Osteocyte (in vitro differentiated cells): ENCODE measurements at places on chromosomes 7 and 10. TPM values are rescaled to one million over a fixed set of nuclear protein-coding genes. Genes with fewer than 3 reads are reported as not detected.

Gene ITPRID1
- total RNA-seq, result not detected in 2 replicates

Gene ZNF365
- 0.44 and 1.0 TPM in 2 replicates for total RNA-seq

Gene NEUROD6
- not detected in 2 replicates for total RNA-seq

Gene CFTR
- not detected in 2 replicates for total RNA-seq

Gene TDRD1
- not detected in 2 replicates for total RNA-seq

Gene PDE1C
- total RNA-seq, result 187 and 193 TPM in 2 replicates

Gene TMEM270
- not detected in 2 replicates for total RNA-seq

DNA sequence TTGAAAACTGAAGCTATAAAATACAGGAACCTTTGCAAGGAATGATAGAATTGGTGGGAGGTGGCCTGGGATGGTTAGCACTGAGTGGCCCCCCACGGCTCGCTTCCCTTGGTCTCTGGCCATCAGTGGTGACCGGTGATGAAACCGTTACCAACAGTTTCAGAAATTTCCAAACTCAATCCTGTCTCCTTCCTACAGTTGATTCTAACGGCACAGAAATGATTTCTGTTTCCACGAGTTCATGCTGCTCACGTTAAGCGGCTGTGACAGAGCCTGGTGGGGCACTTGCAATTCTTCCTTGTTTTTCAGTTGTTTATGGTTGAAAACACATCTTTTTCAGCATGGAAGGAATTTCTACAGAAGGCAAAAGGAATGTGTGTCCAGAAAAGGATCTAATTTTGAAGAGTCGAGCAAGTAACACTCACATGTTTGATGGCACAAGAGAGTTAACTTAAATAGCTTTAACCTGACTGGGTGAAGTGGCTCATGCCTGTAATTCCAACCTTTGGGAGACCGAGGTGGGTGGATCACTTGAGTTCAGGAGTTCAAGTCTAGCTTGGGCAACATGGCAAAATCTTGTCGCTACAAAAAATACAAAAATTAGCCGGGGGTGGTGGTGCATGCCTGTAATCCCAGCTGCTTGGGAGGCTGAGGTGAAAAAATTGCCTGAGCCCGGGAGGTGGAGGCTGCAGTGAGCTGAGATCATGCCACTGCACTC is 100.1 kb downstream of the DNAJB6 start:
- DNase-seq, result no peak

- no peak for DNase-seq
Observed at GRCh38 chr10:86658261-86658741, 4.0 kb downstream of the OPN4 start.

GRCh38 chr10:26831936-26832335 is 28.8 kb downstream of the ABI1 start:
- no peak for DNase-seq

DNA sequence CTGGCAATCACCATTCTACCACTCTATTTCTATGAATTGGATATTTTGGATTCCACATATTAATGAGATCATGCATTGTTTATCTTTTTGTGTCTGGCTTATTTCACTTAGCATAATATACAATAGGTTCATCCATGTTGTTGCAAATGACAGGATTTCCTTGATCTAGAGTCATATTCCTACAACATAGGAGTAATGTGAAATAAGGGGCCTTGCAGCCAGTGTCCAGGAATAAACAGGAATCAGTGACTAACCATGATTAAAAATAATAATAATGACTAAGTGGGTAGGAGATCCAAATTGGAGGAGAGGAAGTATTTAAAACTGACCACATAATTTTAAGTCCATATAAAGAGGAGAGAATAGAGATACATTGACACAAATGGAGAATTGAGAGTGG is 49.9 kb downstream of the SCIN start:
- no peak for DNase-seq

DNA sequence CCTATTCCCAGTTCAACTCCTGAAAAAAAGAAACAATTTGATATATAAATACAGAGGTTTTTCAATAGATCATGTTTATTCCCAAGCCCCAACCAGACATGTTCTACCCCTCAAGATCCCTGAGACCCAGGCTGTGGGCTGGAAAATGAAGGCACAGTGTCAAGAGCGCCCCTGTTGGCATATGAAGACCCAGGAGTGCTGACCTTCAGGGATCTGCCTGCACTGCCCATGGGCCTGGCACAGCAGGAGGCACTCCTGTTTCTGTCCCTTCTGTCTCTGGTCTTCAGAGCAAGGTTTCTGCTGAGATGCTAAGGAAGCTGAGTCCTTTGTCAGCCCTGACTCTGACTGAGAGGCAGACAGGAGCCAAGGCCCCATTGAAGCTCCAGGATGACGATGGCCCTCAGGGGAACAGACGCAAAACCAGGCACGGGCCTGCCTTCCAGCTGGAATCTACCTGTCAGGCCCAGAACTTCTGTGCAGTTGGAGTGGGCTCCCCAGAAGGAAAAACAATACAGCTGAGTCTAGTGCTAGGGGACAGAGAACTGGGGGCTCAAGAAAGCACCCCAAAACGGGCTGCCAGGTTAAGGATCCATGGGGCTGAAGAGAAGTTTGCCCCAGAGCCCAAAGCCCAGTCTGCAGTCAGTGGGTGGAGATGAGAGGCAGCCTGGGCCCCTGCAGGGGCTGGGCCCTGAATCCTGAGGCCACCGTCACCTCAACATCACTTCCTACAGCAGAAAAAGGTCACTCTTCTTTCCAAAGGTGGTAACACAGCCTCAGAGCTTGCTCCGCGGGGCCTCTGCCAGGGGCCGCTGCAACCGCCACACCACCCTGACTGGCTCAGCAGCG is 6.7 kb upstream of the AIFM2 start:
- no peak for DNase-seq

DNA sequence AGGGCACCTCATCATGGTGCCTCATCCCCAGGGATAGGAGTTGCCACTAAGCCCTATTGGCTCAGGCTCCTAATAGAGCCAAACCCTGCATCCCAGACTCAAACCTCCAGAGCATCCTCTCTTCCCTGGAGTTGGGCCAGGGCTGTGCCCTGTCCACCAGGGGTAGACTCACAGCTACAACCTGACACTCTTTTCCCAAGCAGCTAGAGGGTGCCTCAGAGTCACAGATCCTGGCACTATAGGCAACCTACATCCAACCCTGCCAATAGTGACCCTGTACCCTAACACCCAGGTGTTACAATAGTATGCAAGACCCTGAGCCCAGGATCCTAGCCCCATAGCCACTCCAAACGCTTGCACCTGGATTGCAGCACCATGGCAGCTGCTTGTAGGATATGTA is 64.0 kb upstream of the PLA2G12B start:
- no peak for DNase-seq

GRCh38 chr7:17719998-17720397 is 220.3 kb downstream of the SNX13 start:
- no peak for DNase-seq

DNA sequence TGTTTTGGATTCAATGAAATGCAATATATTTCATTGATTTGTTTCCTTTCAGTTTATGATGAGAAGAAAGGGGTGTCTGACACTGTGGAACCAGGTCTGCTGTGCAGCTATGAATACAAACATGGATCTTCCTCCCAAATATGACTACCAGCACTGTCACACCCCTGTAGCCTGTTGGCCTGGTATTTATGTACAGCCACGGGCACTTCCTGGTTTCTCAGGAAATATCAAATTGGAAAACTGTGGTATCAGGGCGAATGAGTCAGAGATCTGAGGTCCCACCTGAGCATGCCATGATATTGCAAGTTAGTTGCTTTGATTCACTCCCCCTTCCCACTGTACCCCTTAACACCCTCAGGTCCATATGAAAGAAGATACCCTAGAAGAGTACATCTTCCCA is 87.8 kb downstream of the DNMBP start:
- no peak for DNase-seq

- DNase-seq, result peak; percentile 89
Observed at GRCh38 chr10:13707156-13707881, 120.6 kb downstream of the PRPF18 start.

GRCh38 chr7:129169171-129169671 is 19.2 kb upstream of the SMO start:
- DNase-seq, result no peak

DNA sequence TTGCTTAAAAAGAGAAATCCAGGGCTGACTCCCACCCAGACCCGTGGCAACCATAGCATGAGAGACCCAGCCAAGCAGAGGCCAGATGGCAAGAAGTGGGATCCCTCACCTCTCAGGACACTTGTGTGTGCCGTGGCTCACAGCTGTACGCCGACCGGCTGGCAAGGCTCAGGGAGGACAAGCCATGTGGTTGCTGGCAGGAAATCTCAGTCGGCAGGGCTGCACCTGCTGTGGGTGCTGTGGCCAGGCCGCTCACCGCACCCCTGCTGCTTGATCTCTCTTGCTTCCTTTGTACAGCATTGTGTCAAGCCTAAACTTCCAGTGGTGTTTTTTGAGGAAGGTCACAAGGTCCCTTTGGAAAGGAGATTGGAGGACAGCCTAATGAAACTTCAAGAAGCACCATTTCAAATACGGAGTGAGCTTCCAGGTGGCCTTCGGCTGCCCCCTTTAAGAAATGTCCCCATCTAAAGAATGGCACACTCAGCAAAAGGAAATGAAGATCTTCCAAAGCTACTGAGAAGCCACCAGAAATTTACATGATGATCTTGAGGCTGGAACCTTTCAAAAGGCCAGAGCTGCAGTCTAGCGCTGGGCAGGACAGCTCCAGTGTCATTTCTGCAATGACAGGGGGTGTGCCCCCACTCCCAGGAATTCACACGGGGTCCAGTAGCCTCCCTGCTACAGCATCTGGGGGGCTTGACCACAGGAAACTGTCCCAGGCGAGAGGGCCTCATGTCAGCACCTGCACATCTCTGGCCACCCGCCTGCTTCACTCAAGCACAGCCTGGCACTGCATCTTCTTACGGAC is 409.0 kb upstream of the MGMT start:
- DNase-seq, result peak; percentile 73

DNA sequence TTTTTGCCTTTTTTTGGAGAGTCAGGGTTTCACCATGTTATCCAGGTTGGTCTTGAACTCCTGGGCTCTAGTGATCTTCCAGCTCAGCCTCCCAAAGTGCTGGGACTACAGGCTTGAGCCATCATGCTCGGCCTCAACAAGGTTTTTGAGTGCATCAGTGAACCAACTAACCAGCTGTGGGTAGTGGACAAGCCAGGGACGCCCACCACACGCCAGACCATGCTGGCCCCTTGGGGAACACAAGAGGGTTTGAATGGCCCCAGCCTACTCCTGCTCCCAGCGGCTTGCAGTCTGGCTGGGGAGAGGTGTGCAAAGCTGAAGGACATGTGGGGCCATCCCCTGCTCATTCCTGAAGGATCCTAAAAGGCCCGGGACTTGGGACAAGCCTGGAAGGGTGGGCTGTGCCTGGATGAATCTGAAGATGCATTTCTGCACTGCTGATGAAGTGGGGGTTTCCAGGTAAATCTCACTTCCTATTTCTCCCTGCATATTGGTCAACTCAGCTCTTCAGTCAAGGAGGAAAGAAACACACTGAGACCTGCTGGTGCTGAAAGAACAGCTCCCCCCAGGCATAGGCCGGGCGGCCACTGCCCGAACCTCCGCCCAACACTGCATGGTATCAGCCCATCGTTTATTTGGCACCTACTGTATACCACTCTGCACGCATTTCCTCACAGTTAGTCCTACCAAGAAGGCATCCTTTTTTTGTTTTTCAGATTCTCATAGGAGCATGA is 6.9 kb downstream of the MMD2 start:
- DNase-seq, result no peak

DNA sequence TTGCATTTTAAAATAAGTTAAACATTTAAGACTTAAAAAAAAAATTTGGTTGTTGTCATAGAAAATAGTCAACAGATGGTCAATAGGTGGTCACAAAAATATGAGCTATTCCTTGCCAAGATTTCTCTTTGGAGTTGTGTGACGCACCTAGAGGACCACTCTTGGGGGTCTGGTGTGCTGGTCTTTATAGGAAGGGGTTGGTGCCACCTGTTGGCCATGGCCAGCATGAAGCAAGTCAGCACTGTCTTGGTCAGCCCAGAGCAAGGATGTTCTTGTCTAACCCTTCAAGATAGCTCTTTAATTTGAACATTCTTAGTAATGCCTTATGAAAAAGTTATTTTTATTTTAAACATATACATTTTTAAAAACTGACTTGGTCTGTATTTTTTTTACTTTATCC is 267.9 kb upstream of the CNTNAP2 start:
- no peak for DNase-seq

DNA sequence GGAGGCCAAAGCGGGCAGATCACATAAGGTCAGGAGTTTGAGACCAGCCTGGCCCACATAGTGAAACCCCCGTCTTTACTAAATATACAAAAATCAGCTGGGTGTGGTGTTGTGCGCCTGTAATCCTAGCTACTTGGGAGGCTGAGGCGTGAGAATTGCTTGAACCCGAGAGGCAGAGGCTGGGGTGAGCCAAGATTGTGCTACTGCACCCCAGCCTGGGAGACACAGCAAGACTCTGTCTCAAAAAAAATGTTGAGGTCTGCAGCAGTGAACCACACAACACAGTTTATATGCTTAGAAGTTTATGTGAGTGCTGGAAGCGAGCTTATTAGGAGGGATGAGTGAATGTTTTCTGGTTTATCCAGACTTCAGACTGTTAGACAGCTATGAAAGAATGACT is 10.4 kb downstream of the LHPP start:
- no peak for DNase-seq

- no peak for DNase-seq
Observed at GRCh38 chr7:36202398-36202797, 49.3 kb downstream of the EEPD1 start.

DNA sequence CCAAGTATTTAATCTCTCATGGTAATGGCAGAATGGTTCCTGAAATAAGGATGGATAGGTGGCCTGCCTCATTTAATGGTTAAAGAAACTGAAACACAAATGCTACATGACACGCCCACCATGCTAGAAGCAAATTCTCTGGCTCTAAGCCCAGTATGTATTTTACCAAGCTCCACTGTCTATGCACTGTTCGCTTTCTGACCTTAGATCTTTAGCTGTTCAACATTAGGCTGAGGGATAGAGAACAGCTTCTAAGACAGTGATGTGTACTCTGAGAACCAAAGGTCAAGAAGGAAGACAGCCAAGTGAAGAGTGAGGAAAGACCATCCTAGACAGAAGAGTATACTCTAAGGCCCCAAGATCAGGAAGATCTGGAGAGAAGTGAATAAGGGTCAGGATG is 26.6 kb downstream of the FAM3C start:
- no peak for DNase-seq

DNA sequence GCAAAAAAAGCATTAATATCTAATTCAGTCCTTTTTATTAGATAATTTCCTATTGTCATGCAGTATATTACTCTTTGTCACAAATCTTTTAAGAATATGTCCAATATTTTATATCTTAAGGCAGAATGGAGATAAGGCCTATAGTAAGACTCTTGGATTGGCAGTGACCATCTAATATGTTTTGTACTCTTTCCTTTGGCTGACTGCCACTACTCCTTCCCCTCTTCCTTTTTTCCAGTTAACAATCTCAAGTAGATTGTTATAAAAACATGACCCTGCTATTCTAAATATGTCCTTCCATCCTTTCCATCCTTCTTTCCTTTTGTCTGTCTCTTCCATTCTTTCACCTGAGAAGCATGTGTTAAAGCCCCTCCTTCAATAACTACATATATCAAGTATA is 92.8 kb upstream of the TMEM168 start:
- DNase-seq, result no peak

DNA sequence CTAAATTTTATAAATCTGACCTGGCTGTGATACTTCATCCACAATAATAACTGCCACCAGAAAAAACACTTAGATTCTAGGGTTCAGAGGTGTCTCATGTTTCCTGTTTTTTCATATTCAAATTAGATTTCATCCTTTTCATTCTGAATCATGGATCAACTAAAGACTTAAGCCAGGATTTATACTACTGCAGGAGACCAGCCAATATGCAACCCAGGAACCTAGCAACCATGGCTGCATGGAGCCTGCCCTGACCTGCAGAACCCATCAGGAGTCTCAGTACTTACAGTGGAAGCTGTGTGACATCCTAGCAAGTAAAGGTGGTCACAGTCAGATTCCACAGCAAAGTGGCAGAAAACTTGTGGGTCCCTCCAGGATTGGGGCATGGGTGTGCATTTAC is 40.5 kb upstream of the RNF148 start:
- DNase-seq, result no peak
